ENCODE measurements at places on chromosomes 1 and 21.
A peak's percentile ranks its signal among the peaks of the same experiment; 100 is the strongest.

GRCh38 chr1:38134294-38134755, 87.7 kb upstream of the POU3F1 start:
- no peak for DNase-seq

DNA sequence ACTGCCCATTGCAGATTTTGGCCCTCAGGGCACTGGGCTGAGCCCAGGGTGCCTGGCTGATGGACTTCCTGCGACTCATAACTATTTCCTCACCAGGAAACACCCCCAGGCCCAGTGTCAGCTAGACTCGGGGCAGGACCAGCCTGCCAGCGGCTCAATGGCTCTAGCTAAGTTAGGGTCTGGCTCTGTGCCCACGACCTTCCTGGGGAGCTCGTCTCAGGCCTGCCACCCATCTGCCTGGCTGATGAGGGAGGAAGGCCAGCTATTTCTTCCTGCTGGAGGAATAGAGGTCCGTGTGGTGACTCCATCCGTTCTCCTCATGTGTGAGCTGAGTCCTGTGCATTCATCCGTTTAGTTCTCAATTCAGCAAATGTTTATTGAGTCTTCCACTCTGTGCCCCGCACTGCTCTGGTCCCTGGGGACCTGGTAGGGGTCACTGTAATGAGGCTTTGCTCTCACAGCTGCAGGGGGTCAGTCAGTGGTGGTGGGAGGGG, 44.5 kb downstream of the KIRREL1 start:
- DNase-seq, result no peak

DNA sequence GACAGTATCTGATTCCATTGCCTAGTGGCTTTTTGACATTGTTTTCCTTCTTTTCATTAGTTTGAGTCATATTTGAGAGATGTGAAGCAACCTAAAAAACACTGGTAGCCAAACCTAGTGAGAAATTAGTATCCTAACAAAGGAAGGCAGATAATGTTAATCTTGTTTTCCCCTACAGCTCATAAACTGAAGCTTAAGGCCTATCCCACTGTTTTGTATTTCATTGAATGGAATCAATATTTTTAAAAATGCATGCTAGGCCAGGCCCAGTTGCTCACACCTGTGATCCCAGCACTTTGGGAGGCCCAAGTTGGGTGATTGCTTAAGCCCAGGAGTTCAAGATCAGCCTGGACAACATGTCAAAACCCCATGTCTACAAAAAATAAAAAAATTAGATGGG, 1.2 kb downstream of the CR1L start:
- DNase-seq, result no peak

- peak; percentile 37 for DNase-seq
Measured at GRCh38 chr1:25743164-25744139, 56.5 kb upstream of the SELENON start.

GRCh38 chr21:34131586-34131985, 58.2 kb downstream of the MRPS6 start:
- DNase-seq, result no peak

DNA sequence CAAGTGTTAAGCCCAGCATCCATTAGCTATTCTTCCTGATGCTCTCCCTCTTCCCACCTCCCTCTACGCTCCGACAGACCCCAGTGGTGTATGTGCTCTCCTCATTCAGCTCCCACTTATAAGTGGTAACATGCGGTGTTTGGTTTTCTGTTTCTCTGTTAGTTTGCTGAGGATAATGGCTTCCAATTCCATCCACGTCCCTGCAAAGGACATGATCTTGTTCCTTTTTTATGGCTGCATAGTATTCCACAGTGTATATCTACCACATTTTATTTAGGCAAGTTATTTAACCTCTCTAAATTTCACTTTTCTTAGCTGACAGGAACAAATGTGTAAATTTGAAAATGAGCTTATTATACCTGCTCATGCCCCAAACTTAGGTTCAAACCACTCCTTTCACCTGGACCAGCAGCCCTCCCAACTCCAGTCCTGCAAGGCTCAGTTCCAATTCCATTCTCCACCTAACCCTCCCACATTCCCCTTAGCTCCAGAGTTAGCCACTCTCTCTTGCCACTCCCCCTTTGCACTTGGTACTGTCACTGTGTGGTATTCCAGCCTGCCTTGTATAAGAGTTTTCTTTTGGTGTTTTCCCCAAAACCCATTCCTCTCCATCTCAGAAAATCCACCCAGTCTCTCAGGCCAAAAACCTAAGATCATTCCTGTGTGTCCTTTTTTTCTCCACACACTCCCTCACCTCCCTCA, 1.7 kb upstream of the PEF1 start:
- DNase-seq, result no peak
